ENCODE measurements at places on chromosomes 3 and 15.

DNA sequence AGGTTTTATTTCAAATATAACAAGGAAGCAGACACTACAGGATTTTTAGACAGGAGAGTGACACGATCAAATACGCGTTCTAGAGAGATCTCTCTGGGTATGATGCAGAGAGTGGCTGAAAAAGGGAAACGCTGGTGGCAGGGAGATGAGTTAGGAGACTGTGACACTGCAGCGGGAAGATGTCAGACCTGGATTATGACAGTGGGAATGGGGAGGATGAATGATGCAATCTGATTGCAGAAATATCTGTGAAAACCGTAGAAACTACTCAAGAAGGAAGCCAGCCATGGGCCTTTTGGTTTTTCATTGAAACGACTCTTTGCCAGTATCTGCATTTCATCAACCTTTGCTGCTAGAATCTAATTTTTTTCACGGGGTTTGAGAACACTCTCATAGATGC is 157.9 kb downstream of the FAM43A start:
- DNase-seq, result no peak

GRCh38 chr3:161020256-161020655 is 84.9 kb downstream of the B3GALNT1 start:
- no peak for DNase-seq

DNA sequence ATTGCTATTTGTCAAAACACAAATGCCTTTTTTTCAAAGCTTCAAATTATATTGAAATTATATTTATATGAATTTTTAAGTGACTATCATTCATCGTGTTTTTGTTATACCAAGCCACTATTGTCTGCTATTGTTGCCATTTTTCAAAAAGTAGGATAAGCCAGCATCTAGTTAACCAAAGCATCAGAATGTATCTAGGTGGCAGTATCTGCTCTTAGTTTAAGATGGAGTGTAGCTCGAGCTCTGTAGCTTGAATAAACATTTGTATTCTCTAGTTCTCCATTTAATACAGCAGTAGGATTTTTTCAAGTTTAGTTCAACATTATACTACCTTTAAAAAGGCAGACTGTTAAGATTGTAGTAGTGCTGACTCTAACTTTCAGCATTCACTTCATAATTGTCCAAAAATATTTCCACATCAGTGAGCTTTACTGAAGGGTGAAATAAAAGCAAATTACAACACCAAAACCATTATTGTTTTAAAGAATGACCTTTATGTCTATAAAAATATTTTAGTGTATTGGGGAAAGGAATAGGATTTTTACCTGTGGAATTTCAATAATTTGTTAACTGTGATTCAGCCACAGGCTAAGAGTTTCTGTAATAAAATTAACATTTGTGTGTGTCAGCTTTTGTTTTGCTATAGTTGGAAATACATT is 19.6 kb upstream of the C15orf61 start:
- DNase-seq, result no peak

DNA sequence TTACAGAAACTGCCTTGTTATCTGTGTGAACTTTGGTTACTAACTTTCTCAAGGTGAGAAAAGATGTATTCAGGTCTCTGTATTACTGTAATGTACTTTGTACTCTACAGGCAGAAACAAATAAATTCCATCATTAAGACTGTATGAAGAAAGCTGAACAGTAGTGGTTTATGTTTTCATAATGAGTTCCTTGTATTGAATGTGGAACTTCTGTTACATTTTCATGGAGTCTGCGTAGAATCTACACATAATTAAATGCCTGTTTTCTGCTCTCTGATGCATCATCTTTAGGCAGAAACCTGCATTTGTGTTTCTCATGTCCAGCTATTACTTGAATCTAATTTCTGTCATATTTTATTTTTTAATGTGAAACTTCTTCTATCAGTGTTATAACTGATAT is 302.8 kb downstream of the NLGN1 start:
- DNase-seq, result no peak

DNA sequence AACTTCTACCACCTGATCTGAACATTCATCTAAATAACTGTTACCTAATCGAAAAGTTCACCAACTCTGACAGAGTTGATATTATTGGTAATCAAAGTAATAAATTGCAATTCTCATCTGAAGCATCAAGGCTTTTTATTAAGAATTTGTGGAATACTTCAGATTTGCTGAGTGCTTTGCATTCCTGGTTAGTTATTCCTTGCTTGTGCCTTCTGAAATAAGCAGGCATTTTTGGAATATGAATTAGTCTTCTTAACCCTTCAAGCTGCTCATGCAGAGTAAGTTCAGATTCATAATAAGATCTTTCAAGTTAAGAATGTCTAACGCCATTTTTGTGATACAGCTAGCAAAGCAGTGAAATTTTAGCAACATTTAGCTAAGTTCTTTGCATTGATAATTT is 188.5 kb downstream of the ALCAM start:
- DNase-seq, result no peak

DNA sequence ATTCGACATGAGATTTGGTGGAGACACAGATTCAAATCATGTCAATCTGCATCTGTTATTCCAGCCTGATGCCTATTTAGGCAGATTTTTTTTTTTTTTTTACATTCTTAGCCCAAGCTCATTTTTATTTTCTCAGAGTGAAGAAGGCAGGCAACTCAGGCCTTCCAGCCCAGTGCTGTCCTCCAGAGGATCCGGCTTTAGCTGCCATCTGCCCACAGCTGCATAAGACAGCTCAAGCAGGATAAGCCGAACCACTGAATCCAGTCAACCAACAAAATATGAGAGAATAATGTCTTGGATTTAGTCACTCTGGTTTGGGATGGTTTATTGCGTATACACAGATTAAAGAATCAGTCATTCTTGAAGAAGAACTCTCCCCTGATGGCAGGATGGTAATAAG is 19.9 kb upstream of the COLQ start:
- DNase-seq, result no peak
